NCI-H1105 treated with DMSO at 0.1 percent for 48 hours (cell line): ENCODE measurements at places on chromosomes 1 and 21.

- peak; percentile 30 for DNase-seq
Measured at GRCh38 chr1:223364685-223365382, 858 bp upstream of the SUSD4 start.

DNA sequence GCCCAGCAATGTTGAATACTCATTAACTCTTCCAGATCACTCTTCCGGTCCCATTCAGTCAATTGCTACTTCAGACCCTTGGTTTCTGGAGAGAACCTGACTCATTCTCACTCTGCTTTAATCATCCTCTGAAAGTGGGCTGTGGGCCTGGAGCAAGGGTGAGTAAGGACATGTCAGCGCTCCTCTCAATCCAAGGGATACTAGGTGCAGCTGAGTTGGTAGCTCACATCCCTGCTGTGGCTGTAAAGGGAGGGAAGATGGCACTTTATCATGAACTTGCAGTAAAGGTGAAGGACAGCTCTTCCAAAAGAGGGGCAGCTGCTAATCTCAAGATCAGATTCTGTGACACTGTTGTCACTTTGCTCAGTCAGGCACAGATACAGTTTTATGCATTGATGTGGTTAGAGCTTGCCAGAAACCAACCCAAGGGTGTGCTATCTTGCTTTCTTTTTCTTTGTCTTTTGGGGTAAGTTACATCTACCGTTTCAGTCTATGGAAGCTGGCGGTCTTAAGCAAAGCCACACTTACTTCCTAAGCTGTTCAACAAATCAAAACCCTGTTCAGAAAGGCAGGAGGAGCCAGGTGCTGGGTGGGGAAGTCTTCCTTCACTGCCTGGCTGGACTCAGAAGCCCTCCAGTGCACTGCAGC is 26.5 kb upstream of the NTPCR start:
- no peak for DNase-seq

GRCh38 chr1:108051631-108052377 is 86.8 kb upstream of the VAV3 start:
- DNase-seq = peak; percentile 90

DNA sequence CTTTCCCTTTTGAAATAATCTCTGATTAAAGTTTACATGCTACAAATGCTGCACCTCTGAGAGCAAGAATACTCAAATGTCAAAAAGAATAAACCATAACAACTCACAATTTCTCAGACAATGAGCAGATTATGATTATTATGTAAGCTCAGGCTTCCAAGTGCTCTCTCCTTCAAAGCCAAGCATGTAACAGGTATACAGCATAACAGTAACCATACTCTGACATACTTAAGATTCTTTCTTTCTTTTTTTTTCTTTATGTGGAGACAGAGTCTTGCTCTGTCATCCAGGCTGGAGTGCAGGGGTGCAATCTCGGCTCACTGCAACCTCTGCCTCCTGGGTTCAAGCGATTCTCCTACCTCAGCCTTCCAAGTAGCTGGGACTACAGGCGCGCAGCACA is 155.4 kb downstream of the EIF4G3 start:
- DNase-seq = no peak

- no peak for DNase-seq
Measured at GRCh38 chr1:172119184-172119583, 277.9 kb downstream of the DNM3 start.

- DNase-seq = no peak
Measured at GRCh38 chr1:40075266-40075665, 21.8 kb downstream of the PPT1 start.

DNA sequence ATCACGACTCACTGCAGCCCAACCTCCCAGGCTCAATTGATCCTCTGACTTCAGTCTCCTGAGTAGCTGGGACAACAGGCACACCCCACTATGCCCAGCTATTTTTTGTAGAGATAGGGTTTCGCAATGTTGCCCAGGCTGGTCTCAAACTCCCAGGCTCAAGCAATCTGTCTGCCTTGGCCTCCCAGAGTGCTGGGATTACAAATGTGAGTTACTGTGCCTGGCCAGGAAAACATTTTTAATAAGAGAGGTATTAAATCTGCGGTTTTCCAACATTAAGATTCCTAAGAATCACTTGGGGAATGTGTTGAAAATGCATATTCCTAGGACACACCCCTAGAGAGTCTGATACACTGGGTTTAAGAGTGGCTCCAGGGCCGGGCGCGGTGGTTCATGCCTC is 8.7 kb downstream of the CSF1 start:
- DNase-seq = no peak
